ENCODE measurements at places on chromosomes 5 and 9.

DNA sequence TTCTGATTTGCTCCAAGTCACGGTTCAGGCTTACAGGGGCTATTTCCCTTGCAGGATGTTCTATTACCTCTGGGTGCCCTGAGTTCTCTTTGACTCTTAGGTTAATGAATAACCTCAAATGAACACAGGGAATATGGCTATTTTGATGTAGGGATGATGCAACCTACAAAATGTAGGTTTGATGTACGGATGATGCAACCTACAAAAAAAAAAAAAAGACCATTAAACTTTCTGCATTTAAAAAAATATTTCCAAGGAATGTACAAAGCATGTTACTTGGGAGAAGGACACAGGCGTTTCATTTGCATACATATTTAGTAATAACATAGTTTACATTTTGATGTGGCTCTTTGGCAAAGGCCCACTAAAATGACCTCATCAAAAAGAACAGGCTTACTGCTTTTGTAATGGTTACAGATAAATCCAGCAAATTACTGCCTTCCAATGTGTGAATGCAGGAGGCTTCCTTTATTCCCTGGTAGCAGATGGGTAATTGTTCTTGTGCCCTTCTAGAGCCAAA lies 36.3 kb downstream of the ZNF474 start:
- DNase-seq: no peak

- no peak for DNase-seq
These were observed 483.4 kb upstream of the NUDT12 start for GRCh38 chr5:104045987-104046386.

DNA sequence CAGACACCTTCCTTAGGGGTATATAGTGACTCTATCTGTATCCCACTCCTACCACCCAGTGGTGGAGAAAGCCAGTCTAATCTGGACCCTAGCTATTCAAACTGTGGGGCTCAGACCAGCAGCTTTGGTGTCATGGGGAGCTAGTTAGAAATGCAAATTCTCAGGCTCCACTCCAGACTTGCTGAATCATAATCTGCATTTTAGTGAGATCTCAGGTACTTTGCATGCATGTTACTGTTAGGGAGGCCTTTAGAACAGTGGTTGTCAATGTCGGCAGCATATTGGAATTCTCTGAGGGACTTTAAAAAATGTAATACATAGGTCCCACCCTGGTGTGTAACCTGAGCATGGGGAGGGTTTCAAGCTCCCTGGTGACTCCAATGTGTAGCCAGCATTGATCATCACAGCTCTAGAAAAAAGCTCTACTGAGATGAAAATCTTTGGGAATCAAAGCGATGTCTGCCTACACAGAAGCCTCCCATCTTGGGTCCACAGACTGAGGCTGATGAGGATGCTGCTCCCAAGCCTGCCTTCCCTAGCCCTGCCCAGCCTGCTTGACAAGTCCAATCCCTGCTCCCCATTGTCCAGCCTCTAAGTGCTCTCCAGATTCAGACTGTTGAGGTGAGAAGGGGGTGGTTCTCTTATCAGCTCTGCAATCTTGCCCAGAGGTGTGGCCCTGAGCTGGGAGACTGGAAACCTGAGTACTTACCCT lies 11.9 kb upstream of the GM2A start:
- DNase-seq: no peak

- DNase-seq: no peak
These were observed 11.6 kb downstream of the SKIC3 start for GRCh38 chr5:95543017-95543705.

GRCh38 chr5:28386712-28387111 lies 1348.3 kb upstream of the CDH9 start:
- no peak for DNase-seq

DNA sequence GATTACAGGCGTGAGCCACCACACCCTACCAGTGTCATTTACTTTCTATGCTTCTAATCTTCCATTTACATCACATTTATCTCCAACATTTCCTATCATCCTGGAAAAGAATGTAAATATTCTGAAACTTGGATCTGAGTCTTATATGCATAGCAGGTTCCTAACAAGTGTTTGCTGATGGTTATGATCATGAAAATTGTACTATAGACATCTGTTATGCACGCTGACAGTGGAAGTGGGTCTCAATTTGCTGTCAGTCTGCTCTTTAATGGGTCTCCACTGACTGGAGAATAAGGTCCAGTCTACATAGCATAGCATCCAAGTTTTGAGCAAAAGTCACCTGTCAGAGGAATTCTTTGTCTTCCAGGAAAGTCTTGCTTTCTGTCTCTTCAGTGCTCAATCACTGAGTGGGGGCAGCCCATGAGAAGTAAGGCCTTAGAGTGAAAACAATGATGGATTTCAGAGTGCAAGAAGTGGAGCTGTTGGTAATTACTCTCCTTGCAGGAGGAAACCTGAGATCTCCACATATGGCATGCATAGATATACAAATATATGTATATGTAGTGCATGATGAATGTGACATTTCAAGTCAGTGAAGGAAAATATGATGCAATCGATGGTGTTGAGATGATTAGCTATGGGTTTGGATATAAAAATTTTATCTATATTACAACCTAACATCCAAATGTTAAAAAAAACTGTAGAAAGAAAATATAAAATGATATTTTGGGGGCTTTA lies 29.2 kb upstream of the MSANTD3 start:
- no peak for DNase-seq

- DNase-seq: no peak
These were observed 594.5 kb downstream of the PDE4D start for GRCh38 chr5:59299006-59299405.

Measured in LoVo (cell line).